ENCODE measurements at places on chromosomes 2 and 18.

GRCh38 chr2:98296440-98296839 is 49.8 kb upstream of the CNGA3 start:
- no peak for DNase-seq

- no peak for DNase-seq
These were observed at the start of gene CYP27A1 for GRCh38 chr2:218781691-218782527. Gene CYP27A1 (plus strand): TSS chr2:218782147. CDS start chr2:218782183, 36 bp downstream.

DNA sequence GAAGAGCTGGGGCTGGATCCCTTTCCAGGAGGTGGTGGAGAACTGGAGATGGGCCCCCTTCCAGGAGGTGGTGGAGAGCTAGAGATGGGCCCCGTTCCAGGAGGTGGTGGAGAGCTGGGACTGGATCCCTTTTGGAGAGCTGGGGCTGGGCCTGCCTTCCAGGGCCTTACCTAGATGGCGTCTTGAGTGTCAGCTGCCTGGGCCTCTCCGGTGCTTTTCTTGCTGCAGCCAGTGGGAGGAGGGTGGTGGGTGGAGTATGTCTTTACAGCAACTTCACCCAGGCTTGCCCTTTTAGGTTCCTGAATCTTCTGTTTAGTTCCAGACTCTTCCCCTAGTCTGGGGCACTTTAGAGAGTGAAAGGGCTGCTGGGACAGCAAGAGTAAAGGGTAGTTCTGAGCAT is 19.1 kb upstream of the TXNDC2 start:
- no peak for DNase-seq

DNA sequence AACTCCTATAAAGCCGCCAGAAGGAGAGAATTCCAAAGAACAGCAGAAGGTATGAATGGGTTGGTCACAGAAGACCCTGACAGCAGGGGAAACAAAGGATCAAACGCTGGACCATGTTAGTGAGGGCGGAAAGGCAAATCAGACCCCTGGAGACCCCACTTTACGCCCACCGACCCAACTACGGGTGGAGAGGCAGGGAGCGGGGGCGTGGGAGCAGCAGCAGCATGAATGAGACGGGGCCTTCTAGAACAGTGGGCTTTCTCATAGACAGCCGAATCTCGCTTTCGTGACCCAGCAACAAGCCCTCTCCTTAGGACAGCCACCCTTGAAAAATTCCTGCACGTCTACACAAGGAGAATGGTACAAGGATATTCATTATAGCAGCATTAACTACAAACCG is 191.0 kb downstream of the HDAC4 start:
- no peak for DNase-seq
